ENCODE measurements at places on chromosomes 16 and 17. TPM values are rescaled to one million over a fixed set of nuclear protein-coding genes. Genes with fewer than 3 reads are reported as not detected.

- no peak for DNase-seq
Observed at GRCh38 chr17:73343168-73343634, 31.4 kb upstream of the CDC42EP4 start.

GRCh38 chr16:23974223-23974622, 138.4 kb downstream of the PRKCB start:
- no peak for DNase-seq

GRCh38 chr17:35046740-35047283, 16.7 kb downstream of the RFFL start:
- peak; percentile 77 for DNase-seq

DNA sequence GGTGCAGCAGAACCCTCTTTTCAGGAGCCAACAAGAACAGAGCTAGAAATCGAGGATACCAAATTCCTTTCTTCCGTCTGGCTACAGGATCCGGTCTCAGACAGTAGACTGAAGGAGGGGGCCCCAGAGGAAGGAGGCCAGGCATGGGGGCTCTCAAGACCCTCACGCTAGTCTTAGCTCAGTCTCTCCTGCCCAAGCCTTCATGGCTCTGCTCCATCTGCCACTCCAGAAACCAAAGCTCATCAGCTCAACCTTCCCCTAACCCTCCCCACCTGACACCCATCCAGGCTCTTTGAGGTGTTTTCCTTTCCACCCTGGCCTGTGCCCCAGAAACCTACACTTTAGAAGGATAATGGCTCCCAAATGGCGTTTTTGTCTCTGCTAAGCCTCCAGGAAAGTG, 6.2 kb upstream of the TMEM92 start:
- no peak for DNase-seq

DNA sequence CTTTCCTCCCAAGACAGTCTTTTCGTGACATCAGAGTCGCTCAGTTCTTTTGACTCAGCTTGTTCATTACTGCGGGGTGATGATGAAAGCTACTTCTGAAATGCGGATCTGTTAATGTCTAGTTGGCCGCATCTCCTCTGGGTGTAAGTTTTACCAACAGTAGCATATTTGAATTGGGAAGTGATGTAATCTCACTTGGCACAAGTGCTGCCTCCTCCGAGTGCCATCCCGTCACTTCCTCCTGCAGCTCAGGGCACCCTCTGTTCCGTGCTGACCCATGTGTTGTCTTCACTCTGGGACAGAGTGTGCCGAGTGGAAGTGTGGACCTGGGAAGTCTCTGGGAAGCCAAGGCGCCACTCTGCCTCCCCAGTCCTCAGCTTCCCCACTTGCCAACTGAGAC, 8.9 kb downstream of the ADAD2 start:
- no peak for DNase-seq

KIF19 gene
- 0.79 TPM for total RNA-seq

GRCh38 chr16:3728424-3729160, 11.3 kb upstream of the TRAP1 start:
- no peak for DNase-seq

ZACN gene
- total RNA-seq, result not detected

DNA sequence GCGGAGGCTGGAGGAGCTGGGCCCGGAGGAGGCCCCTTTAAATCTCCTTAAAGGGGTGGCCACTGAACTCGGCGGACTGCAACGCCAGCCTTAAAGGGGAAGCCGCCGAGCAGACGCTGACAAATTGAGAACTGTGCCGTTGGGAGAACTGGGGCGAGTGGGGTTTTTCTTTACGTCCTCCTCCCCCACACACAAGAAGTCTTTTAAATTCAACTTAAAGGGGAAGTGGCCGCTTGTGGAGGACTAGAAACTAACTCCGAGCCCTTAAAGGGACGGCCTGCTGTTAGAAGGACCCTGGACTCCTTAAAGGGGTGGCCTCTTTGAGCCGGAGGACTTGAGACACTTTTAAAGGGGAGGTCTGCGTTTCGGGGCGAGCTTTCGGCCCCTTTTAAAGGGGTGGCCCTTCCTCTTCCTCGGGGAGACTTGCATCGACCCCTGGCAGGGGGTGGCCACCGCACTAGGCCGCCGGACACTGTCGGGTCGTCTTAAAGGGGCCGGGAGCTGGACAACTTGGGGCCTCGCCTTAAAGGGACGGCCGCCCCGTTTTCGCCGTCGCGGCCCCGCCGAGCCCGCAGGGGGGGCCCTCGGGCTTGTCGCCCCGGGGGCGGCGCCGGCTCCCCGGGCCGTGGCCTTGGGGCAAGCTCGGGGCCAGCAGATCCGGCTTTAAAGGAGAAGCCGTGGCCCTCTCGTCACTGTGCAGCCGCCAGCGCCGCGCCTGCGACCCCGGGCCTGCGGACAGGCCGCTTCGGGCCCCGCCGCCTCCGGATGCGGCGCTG, 688 bp downstream of the FBRS start:
- no peak for DNase-seq

Data from activated CD4-positive, alpha-beta T cell treated with anti-CD3 and anti-CD28 coated beads, Interleukin-2, amount 10 ng/mL, durations not matched to agents 7 days and 5 days (primary cell).